ENCODE measurements at places on chromosomes 5 and 9. TPM values are rescaled to one million over a fixed set of nuclear protein-coding genes. Genes with fewer than 3 reads are reported as not detected.

- H3K4me3 ChIP-seq = peak overlapping the region; percentile 48
- H3K4me1 ChIP-seq = peaks cover 20% of the 10 kb centered on the region
- peak; percentile 71 for DNase-seq
- H3K27me3 ChIP-seq = peaks cover 25% of the 10 kb centered on the region
Measured at GRCh38 chr9:121598167-121598964, 53.1 kb upstream of the DAB2IP start.

DNA sequence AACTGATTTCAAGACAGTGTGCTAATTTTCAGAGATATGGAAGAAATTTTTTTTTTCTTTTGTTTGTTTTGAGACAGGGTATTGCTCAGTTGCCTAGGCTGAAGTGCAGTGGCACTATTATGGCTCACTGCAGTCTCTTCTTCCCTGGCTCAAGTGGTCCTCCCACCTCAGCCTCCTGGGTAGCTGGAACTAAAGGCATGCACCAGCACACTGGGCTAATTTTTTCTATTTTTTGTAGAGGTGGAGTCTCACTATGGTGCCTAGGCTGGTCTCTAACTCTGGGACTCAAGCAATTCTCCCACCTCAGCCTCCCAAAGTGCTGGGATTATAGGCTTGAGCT is 9.9 kb upstream of the TEX48 start:
- H3K4me3 ChIP-seq = no peak overlapping the region
- no peaks in the 10 kb centered on the region for H3K4me1 ChIP-seq
- no peaks in the 10 kb centered on the region for H3K36me3 ChIP-seq
- DNase-seq = no peak
- no peaks in the 10 kb centered on the region for H3K27me3 ChIP-seq

DNA sequence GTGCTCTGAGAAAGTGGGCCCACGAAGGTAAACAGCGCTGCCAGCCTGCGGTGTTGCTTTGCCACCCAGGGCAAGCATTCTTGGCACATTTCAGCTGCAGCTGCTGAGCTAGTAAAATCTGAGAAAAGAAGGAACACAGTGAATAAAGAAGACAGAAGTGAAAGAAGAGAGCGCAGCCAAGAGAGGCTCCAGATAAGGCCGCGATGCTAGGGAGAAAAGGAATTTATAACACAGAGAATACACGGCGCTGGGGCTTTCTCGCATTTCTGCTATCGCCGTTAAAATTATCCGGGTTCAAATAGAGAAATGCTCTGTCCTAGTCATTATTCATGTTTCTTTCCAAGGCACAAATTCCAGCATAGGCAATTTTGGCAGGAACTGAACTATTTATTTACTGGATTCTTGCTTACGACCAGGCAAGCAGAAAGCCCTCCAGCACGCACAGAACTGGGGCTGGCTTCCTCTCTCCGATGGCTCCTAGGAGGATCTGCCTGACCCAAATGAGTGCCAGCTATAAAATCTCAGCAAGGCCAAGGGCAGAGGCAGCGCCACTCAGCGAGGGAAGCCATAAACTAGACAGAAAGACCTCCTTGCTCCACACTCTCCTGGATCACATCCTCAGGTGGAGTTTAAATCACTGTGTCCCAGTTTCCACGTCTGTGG is 111.2 kb downstream of the ATPSCKMT start:
- no peak for DNase-seq
- no peaks in the 10 kb centered on the region for H3K27me3 ChIP-seq
- H3K36me3 ChIP-seq = no peaks in the 10 kb centered on the region
- no peaks in the 10 kb centered on the region for H3K4me1 ChIP-seq
- no peak overlapping the region for H3K4me3 ChIP-seq

DNA sequence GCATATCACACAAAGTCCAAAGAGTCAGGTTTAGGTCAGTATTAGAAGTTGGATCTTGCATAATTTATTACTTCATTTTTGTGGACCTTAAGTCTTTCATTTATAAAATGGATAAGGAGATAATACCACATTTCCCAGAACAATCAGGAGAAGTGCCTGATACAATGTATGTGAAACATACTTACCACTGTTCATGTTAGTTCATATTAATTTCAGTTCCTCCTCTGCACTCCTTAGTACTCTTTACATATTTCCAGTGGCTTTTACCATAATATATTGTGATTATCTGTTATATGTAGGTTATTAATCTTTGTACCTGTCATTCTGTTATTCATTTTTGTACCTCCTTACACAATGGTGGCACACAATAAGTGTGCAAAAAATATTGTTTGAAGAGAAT is 214.4 kb downstream of the ARL15 start:
- no peaks in the 10 kb centered on the region for H3K27me3 ChIP-seq
- no peak overlapping the region for H3K4me3 ChIP-seq
- no peaks in the 10 kb centered on the region for H3K4me1 ChIP-seq
- H3K27ac ChIP-seq = no peak overlapping the region

GRCh38 chr5:57466544-57466943 is 16.1 kb downstream of the ACTBL2 start:
- no peaks in the 10 kb centered on the region for H3K27me3 ChIP-seq
- DNase-seq = no peak
- no peak overlapping the region for H3K27ac ChIP-seq
- H3K36me3 ChIP-seq = no peaks in the 10 kb centered on the region
- H3K4me1 ChIP-seq = no peaks in the 10 kb centered on the region

DNA sequence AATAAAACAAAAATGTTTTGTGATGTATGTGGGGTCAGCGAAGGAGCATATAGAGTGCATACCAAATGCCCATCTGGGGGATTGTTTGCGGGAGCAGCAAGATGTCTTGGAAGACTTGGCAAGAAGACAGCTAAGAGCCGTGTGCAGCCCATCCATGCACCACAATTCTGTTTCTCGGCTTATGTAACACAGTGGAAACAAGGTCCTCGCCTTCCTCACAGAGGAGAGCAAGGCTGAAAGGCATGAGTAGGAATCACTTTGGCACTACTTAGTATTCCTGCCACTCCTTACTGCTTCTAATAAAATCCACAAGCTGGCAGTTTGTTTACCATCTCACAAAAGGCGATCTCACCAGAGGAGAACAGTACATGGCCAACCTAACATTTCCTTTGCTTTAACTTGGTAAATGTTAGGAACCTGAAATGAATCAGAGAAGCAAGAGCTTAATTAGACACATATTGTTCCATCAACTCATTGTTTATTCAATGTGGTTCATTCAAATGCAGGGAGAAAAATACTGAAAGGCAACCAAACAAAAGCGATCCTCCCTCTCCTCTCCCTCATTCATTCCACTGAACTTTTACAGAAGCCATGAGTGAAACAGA is 648.1 kb downstream of the ACTL7B start:
- H3K4me1 ChIP-seq = peaks cover 4% of the 10 kb centered on the region
- no peak for DNase-seq
- no peak overlapping the region for H3K4me3 ChIP-seq
- no peaks in the 10 kb centered on the region for H3K27me3 ChIP-seq

DNA sequence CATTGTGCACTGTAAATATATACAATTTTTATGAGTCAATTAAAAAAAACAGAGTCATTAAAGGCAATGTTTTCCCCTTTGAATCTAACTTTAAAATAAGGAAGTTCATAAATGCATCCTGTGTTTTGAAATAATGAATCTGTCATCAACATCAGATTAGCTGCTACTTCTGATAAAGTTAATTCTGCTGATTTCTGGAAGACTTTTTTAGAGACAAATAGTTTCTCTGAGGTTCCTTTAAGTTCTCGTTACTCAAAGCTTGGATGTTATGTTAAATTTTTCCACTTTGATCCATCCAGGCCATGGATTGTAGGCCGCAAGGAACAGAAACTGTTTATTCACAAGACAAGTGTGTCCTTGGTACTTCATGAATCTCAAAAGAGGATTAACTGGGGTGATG is 115.5 kb downstream of the CARTPT start:
- H3K36me3 ChIP-seq = no peaks in the 10 kb centered on the region
- no peak overlapping the region for H3K27ac ChIP-seq
- H3K4me3 ChIP-seq = no peak overlapping the region
- H3K27me3 ChIP-seq = no peaks in the 10 kb centered on the region
- H3K4me1 ChIP-seq = no peaks in the 10 kb centered on the region

DNA sequence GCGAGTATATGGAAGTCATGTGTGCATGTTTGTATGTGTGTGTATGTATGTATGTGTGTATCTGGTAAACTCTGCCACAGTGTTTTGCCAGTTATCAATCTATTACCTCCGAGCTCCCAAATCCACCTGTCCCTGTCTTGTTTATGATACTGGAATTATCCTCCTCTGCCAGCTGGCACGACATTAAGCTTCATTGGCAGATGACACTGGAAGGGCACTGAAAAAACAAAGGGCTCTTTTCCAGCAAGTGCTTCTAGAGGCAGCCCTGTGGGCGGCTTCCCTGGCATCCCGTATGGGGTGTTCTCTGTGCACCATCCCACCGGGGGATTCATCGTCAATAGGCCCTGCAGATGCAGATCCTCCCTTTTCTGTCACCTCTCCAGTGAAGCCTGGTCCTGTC is 221.5 kb downstream of the MSX2 start:
- H3K4me3 ChIP-seq = no peak overlapping the region
- peaks cover 3% of the 10 kb centered on the region for H3K27me3 ChIP-seq
- H3K36me3 ChIP-seq = no peaks in the 10 kb centered on the region
- no peaks in the 10 kb centered on the region for H3K4me1 ChIP-seq

GRCh38 chr5:111099058-111099778 is 7.1 kb downstream of the WDR36 start:
- DNase-seq = no peak
- no peaks in the 10 kb centered on the region for H3K4me1 ChIP-seq
- H3K36me3 ChIP-seq = peaks cover 27% of the 10 kb centered on the region
- no peaks in the 10 kb centered on the region for H3K27me3 ChIP-seq
- no peak overlapping the region for H3K4me3 ChIP-seq

- H3K27me3 ChIP-seq = no peaks in the 10 kb centered on the region
- DNase-seq = no peak
- H3K27ac ChIP-seq = no peak overlapping the region
- H3K4me1 ChIP-seq = no peaks in the 10 kb centered on the region
- H3K36me3 ChIP-seq = peaks cover 10% of the 10 kb centered on the region
Measured at GRCh38 chr5:141597394-141597793, 21.4 kb downstream of the DIAPH1 start.

Gene PHF24
- polyA plus RNA-seq = 1.6 TPM

- no peaks in the 10 kb centered on the region for H3K36me3 ChIP-seq
- no peaks in the 10 kb centered on the region for H3K27me3 ChIP-seq
- no peak overlapping the region for H3K4me3 ChIP-seq
- no peaks in the 10 kb centered on the region for H3K4me1 ChIP-seq
- no peak for DNase-seq
Measured at GRCh38 chr9:98667005-98667640, 41.6 kb downstream of the GABBR2 start.

Gene IL9
- not detected for polyA plus RNA-seq

DNA sequence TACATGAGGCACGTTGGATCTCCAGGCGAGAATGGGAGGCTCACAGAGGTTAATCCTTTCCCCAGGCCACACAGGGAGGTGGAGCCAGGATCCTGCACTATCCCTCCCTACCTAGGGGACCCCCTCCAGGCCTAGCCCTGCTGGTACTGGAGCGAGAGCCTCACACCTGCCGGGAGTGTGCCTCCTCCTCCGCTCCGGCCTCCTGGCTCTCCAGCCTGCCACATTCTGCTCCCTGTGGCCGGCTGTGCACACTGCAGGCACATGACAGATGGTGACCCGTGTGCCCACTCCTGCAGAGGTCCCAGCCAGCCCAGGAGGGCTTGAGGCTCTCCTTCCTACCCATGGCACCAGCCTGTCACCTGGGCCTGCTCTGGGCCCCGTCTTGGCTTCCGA is 93.4 kb downstream of the RXRA start:
- H3K4me1 ChIP-seq = peaks cover 23% of the 10 kb centered on the region
- H3K36me3 ChIP-seq = peaks cover 80% of the 10 kb centered on the region
- no peaks in the 10 kb centered on the region for H3K27me3 ChIP-seq
- no peak overlapping the region for H3K27ac ChIP-seq
- no peak overlapping the region for H3K4me3 ChIP-seq
- no peak for DNase-seq

DNA sequence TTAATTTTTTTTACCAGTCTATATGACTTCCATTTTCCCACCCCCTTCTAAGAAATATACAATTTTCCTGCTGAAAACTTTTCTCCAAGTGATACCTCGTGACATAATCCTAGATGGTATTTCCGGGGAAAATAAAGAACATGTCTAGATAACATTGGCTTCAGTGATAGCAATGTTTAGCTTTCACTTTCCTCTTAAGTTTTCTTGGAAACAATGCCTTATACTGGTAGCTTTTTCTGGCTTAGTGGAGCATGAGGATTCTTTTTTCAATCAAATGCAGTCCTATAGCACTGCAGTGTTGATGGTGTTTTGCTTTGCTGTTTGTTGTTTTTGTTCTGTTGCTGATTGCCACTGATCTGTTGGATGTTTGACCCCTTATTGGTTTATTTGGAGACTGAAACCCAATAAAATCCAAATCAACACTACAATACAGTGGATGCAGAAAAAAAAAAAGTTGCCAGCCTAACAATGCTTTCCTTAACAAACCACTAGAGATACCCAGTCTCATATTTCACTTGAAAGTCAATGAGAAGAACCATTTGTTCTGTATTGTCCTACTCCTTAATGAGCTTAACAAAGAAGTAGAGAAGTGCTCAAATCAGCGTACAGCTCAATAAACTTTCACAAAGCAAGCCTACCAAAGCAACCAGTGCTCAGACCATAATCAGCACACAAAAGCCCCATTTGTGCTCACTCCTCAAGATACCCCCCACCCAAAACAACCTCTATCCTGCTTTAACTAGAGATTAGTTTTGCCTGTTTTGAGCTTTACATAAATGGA is 74.2 kb upstream of the GRAMD2B start:
- DNase-seq = no peak
- no peaks in the 10 kb centered on the region for H3K27me3 ChIP-seq
- no peaks in the 10 kb centered on the region for H3K36me3 ChIP-seq
- no peak overlapping the region for H3K4me3 ChIP-seq

Gene SPATA31E1
- 0.48 TPM for polyA plus RNA-seq

Data from large intestine (tissue), 12 donors.